ENCODE measurements at places on chromosomes 3 and 15.
A peak's percentile ranks its signal among the peaks of the same experiment; 100 is the strongest.

GRCh38 chr3:134201201-134202130 is 49.2 kb downstream of the RYK start:
- DNase-seq = peak; percentile 72

- DNase-seq = no peak
Measured at GRCh38 chr15:33586786-33587697, 276.3 kb downstream of the RYR3 start.

- peak; percentile 68 for DNase-seq
Measured at GRCh38 chr15:80977627-80978036, 12.0 kb downstream of the MESD start.

GRCh38 chr3:16026753-16027152 is 147.7 kb upstream of the GALNT15 start:
- DNase-seq = no peak

- peak; percentile 4 for DNase-seq
Measured at GRCh38 chr3:171347301-171348039, 112.7 kb downstream of the TNIK start.

DNA sequence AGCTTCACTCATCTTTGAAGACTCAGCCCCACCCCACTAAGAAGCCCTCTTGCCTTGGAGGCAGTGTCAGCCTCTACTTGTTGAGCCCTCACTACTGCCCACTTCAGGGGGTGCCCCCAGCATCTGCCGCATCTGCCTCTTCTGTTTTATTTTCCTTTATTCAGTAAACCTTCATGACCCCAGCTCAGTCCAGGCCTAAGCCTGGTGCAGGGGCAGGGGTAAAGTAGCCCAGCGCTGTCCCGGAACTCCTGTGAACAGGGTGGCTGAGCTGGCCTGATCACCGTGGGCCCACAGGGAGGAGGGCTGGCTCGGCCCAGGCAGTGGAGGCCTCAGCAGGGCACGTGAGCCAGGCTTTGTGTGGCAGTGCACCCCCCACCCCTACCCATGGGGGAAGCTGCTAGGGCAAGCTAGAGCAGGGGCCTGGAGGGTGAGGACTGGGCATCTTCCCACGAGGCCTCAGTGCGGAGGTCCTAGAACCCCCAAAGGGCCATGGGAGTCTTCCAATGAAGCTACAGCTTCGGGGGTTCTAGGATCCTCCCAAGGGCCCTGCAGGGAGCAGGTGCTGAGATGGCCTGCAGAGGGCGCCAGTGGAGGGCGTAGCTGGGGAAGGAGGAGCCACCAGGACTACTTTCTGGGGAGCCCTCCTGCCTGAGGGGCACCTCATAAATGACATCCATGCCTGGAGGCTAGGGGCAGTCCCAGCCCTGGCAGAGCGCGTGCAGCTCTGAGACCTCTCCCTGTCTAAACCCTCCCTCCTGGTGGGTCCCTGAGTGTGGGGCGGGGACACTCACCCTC is 36.0 kb downstream of the TSPAN3 start:
- peak; percentile 29 for DNase-seq

- DNase-seq = no peak
Measured at GRCh38 chr3:171115667-171116066, 89.1 kb upstream of the SLC2A2 start.

DNA sequence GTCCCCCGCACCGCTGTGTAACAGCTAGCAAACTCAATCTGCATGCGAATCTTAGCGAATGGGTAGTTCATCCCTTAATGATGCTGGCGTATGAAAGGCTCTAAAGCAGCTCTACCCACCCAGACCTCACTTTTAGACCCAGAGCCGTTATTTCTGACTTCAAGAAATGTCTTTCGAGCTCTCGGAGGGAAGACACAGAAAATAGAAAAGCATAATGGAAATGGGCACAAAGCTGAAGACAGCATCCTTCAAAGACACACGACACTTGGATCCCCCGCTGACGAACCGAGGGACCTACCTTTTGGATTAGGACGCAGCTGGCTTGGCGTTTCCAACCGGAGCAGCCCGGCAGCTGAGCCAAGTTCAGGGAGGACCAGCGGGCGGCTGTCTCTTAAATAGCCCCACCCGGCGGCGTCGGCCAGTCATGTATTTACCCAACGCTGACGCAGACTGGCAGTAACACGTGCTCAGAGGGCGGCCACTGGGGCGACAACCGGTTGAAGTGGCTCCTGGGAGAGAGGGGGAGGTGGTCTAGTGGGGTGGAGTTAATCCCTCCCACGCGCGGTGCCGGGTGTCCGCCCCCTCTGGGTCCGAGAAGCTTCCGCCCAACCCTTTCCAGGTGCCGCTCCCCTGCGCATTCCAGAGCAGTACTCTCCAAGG is 1.5 kb downstream of the CCK start:
- peak; percentile 37 for DNase-seq

GRCh38 chr15:78956937-78957336 is 12.1 kb upstream of the CTSH start:
- DNase-seq = no peak

GRCh38 chr3:133412183-133413132 is 12.6 kb downstream of the BFSP2 start:
- peak; percentile 69 for DNase-seq

GRCh38 chr3:159856590-159857104 is 132.0 kb upstream of the IL12A start:
- no peak for DNase-seq

- peak; percentile 49 for DNase-seq
Measured at GRCh38 chr3:194080436-194080835, 55.5 kb upstream of the HES1 start.

GRCh38 chr3:161266731-161267150 is 45.6 kb downstream of the NMD3 start:
- peak; percentile 73 for DNase-seq

- no peak for DNase-seq
Measured at GRCh38 chr3:172074032-172074431, 34.7 kb downstream of the FNDC3B start.

GRCh38 chr15:88185584-88185983 is 71.0 kb downstream of the NTRK3 start:
- no peak for DNase-seq

GRCh38 chr3:150436161-150436560 is 28.1 kb downstream of the TSC22D2 start:
- no peak for DNase-seq

DNA sequence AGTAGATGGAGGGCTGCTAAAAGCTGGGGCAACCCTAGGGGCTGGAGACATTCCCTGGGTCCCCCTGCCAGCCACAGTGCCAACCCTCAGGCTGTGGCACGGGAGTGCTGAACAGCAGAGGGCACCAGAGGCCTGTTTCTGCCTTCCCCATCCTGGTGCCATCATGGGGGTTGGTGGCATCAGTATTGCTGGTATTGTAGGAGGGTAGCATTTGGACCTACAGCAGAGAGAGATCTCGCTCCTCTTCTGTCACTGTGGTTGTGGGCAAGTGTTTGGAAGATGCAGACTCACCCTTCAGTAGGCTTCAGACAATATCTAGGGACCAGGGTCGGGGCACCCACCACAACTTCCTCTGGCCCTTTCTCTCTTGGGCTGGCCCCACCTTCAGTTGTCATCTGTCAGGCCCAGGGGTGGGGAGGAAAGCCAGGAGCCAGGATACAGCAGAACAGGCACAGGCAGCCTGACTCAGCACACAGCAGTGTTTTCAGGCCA is 123.5 kb downstream of the RPLP1 start:
- peak; percentile 52 for DNase-seq

DNA sequence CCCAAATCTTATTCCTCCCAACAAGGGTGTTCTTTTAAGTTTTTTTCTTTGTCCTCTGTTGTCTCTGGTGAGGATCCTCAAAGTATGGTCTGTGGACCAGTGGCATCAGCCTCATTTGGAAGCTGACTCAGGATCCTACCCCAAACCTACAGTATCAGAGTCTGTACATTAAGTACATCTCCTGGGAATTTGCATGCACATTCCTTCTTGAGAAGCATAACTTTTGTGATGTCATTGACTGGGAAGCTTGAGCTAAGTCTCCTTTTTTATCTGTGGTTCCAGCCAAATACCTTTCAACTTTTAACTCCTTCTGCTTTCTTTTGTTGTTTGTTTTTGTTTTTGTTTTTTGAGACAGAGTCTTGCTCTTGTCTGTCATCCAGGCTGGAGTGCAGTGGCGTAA is 40.5 kb downstream of the ARMC8 start:
- DNase-seq = peak; percentile 95

- peak; percentile 83 for DNase-seq
Measured at GRCh38 chr3:13648060-13649001, 99.4 kb downstream of the FBLN2 start.

GRCh38 chr15:89492111-89492641 is 4.2 kb downstream of the RHCG start:
- DNase-seq = no peak

GRCh38 chr15:63461230-63461985 is 43.0 kb upstream of the USP3 start:
- DNase-seq = no peak

- DNase-seq = no peak
Measured at GRCh38 chr15:77612958-77613601, 19.6 kb downstream of the LINGO1 start.

GRCh38 chr15:52427804-52428203 is 100.9 kb downstream of the MYO5A start:
- DNase-seq = peak; percentile 64

GRCh38 chr15:76149291-76149915 is 89.6 kb downstream of the TMEM266 start:
- DNase-seq = peak; percentile 53

GRCh38 chr3:58537412-58538301 is 667 bp upstream of the ACOX2 start:
- DNase-seq = no peak

DNA sequence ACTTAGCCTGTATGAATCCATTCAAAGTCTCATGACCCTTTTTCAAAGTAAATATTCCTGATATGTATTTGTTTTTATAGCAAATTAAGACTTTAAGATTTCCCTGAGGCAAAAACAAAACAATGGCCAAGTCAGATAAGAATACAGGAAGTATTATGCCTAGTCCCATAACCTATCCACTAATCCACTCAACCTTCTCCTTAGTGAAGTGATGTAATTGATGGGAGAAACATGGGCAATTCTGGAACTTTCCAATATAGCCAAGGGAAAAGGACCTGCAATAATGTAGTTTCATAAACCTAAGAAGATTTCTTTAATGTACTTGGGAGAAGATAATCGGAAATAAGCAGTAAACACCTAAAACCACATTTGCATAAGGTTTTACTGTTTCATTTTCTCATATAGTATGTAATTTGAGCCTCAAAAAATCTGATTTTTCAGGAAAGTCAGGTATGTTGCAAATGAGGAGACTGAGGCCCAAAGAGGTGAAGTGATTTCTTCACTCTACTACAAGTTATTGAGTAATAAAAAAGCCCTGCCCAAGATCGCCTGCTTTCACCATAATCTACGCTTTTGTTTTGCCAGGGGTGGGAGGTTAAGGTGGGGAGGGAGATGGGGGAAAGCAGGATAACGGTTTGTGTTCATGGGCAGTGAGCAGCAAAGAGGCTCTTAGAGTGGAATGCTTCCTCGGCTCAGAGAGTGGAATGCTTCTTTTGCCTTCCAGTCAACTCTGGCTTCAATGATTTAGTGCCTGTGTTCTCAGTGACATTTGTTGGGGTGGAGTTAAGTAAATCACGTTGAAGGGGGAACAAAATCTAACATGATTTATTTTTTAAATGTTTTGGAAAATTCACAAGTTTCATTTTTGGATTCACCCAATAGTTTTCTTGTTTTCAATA is 95.0 kb upstream of the FNDC3B start:
- DNase-seq = no peak

- DNase-seq = peak; percentile 49
Measured at GRCh38 chr3:150202711-150203110, 205.4 kb upstream of the TSC22D2 start.

DNA sequence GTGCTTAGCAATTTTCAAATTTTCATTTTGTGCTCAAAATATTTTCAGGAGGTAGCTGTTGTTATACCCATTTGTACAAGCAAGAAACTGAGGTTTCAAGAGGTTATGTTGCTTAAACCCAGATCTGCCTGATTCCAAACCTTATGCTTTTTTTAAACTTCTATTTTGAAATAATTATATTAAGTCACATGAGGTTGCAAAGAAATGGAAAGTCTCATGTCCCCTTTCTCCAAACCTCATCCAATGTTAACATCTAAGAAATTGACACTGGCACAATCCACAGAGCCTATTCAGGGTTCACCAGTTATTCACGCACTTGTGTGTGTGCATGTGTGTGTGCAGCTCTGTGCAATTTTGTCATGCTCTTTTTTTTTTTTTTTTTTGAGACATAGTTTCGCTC is 35.1 kb downstream of the B3GNT5 start:
- DNase-seq = no peak

DNA sequence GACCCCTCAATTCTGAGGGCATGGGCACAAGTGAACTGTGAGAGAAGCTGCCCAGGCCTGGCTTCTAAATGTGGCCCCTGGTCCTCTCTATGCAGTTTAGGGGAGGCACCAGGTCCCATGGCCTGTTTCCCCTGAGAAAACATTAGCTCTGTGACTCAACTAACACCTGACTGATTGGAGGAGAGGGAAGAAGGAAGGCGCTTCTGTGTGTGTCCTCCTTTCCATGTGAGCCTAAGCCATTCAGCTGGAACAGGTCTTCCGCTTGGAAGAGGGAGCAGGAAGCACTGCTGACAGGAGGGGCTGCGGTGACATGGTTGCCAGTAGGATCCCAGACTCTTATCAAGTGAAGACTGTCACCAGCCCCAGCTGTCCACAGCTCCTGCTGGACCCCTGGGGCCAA is 79.5 kb downstream of the MYLK start:
- no peak for DNase-seq

- no peak for DNase-seq
Measured at GRCh38 chr3:69203631-69204314, 81.4 kb upstream of the LMOD3 start.

DNA sequence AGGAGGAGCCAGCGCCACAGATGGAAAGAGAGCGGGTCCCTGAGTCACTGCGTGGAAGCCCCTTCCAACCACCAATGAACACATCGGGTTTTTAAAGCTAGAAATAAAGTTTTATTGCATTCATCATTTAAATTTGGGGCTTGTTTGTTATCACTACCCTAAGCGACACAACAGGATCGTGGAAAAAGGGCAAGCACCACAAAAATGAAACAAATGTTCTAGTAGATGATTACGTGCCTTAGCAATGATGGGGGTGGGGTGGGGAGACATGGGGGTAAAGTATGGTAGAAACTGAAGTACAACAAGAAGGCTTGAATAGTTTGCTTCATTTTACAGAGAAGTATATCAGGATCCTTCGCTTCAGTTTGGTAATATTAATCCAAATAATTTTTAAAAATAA is 221.6 kb upstream of the ATP10A start:
- peak; percentile 59 for DNase-seq

- DNase-seq = no peak
Measured at GRCh38 chr15:34160735-34161134, 49.2 kb downstream of the KATNBL1 start.

DNA sequence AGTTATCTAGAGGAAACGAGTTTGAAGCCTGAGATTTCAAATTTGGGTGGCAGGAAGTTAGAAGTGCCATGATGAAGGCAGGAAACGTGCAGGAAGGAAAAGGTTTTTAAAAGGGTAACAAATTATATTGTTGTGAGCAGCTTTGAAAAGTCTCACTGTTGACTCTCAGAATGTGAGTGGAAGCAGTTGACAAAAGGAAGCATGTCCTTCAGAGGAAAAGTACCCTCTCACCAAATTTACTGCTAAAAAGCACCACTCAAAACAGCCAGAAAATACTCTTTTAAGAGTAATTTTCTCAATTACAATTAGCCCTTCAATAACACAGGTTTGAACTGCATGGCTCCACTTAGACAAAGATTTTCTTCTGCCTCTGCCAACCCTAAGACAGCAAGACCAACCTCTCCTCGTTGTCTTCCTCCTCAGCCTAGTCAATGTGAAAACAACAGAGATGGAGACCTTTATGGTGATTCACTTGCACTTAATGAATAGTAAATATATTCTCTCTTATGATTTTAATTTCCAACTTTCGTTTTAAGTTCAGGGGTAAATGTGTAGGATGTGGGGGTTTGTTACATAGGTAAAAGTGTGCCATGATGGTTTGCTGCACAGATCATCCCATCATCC is 117.1 kb upstream of the LIPC start:
- no peak for DNase-seq

- DNase-seq = no peak
Measured at GRCh38 chr3:129958755-129959154, 15.8 kb upstream of the TRH start.
